ENCODE measurements at places on chromosomes 3 and 15.
A peak's percentile ranks its signal among the peaks of the same experiment; 100 is the strongest.

- DNase-seq: peak; percentile 43
These were observed 7.2 kb downstream of the CLCN2 start for GRCh38 chr3:184354121-184354728.

DNA sequence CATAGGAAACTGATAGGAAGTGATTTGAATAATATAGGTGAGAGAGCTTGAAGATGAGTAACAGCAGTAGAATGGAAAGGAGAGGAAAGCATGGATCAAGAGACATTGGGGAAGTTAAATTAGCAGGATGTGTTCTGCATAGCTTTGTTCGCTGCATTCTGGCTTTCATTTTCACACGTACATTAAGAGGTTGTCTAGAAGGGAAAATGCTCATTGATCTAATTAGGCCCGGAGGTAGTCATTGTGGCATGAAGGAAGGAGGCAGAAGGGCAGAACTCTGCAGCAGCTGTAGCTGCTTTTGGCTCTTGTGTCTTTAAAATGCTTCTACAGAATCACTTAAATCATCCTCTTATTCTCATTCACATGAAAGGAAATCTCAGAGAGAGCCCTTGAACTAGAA is 40.3 kb downstream of the KCNAB1 start:
- no peak for DNase-seq

DNA sequence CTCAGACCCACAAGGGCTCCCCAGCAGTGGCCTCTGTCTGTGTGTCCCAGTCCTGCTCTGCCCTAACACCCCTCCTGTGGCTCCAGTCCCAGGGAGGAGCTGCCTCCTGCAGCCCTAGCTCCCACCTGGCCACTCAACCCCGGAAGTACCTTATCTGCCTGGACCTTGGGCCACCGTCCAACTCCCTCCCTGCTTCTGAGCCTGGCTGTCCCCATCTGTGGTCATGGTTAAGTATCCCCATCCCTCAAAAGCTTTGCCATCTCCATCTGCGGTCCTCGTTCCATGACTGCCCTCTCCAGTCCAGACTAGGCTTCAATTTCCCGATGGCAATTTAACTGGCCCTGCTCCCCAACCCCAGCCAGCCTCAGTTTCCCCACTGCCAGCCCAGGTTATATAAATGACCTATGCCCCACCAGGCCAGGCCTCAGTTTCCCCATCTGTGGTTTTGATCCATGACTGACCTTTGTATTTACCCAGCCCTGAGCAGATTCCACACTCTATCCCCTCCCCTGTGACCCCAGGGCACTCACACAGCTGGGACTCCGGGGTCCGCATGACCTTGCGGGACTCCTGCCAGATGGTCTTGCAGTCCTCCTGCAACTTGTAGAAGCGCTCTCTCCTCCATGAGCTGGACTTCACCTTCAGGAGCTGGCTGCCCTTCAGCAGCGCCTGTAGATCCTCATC is 9.6 kb downstream of the PLCD1 start:
- no peak for DNase-seq

DNA sequence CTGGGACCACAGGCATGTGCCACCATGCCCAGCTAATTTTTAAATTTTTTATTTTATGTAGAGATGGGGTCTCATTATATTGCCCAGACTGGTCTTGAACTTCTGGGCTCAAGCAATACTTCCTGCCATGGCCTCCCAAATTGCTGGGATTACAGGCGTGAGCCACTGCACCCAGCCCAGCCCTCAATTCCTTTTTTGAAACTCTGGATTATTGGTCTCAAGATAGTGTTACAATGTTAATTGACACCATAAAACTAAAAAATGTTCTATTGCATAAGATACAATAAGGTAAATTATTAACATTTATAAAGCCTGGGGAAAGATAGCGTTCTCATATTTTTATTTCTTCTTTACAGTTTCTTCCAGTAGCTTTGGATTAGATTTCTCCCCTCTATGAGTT is 3.9 kb upstream of the NFKBIZ start:
- DNase-seq: no peak

- DNase-seq: no peak
These were observed 15.3 kb downstream of the B3GNT5 start for GRCh38 chr3:183268366-183268765.

DNA sequence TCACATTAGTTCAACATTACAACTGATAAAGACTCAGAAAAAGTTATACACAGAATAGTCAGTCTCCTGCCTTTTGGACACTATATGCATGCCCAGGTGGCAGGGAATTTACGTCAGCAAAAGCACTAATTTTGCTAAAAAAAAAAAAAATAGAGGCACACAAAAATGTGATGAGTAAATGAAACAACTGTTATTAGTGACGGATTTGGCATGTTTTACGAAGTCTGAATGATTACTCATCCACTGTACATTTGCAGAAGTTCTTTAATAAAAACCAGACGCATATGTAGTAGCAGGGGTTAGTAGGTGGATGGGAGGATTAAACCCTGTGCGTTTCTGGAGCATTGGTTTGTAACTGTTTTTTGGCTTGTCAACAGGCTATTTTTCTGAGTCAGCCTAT is 99.0 kb downstream of the MITF start:
- no peak for DNase-seq

DNA sequence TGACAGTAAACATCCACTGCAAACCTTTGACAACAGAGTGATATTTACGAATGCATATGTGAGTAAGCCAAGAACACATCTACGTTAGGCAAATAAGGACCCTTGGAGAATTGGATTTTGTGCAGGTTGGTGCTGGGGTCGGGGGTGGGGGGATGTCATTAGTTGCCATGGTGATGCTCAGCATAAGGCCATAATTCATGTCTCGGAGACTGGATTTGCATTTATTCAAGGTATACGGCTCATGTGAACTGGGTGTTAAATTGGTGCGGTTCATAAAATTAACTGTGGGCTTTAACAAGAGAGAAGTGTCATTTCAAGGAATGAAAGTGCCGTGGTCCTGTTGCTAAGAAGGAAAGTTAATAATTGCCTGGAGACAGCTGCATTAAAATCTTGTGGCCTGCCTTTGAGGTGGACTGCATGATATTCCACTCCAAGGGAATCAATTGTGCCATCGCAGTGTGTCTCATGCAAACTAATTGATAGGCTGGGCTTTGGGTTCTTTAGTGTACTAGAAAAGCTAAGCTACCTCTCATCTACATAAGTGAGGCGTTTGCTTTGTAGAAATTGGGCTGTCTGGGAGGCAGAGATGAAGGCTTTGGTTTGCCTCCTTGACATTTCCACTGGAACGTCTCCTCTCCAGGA is 228.9 kb upstream of the FEZF2 start:
- DNase-seq: no peak

GRCh38 chr3:109268181-109268580 is 48.1 kb downstream of the DPPA2 start:
- DNase-seq: no peak

DNA sequence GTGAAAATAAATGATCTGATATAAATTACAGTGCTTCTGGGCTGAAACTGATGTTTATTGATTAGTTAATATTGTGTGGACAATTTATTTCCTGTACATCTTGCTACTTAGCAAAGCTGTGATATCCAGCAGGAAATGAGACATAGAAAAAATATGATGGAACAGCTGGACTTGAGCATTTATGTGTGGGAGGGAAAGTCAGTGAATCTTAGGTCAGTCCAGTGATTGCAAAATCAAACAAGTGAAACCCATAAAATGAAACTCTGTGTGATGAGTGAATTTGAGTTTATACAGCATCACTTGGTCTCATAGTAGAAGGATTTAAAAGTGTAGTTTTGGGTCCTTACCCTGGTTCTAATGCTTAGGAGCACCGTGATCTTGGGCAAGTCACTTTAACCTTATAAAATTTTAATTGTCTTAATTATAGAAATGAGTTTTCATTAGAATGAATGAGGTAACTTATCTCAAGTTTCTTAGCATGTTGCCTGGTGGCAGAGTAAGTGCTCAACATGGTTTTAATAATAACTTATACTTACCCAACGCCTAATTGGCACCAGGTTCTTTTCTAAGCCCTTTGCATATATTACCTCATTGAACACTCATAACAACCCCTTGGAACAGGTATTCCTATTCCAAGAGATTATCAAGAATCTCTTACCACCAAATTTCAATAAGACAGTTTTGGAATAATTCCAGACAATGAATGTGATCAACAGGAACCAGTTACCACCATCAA is 194.6 kb downstream of the ADAMTSL3 start:
- DNase-seq: no peak

DNA sequence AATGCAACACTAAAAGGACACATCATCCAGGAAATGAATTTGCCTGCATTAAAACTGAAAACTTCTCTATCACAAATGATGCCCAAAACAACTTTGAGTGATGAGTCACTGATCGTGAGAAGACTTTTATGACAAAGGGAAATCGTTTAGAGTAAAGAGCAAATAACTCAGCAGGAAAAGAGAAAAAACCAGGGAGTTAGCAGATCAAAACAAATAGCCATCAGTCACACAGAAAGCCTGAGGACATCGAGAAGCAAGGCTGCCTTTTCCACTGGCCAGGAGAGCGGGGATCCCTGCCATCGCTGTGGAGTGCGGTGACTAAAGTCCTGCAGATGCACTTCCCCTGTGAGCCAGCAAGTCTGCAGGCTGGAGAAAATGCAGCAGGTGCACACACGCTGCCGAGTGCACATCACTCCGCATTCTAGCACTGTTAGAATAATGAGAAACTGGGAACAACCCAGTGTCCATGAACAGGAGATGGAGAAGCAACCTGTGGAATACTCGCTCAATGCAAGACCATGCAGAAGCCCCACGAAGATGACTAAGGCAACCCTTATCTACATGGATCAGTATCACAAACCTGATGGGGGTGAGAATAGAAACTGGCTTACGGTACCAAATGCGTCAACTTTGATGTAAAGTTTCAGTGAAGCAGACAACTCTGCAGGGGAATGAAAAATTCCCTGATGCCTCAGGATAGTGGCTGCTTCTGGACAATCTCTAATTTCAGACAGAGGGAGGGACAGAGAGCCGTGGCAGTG is 86.4 kb downstream of the NSMCE3 start:
- no peak for DNase-seq

GRCh38 chr3:73768524-73769308 is 144.0 kb upstream of the PDZRN3 start:
- no peak for DNase-seq

GRCh38 chr3:63228677-63229076 is 49.4 kb upstream of the SYNPR start:
- no peak for DNase-seq

GRCh38 chr3:126932188-126932931 is 50.6 kb upstream of the PLXNA1 start:
- DNase-seq: no peak

DNA sequence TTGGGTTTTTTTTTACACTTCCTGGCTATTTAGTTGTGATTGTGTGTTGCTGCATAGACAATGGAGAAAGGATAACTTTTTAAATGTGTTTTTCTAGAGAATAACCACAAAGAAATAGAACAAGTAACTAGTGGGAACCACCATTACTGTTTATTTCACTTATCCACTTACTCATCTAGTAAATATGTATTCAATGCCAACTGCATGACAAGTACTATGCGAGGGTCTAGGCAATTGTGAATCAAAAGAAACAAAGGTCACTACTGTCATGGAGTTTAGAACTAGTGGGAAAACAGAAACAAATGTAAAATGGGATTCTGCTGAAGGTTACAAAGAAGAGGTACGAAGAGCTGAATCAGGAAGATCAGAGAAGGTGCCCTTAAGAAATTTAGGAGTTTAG is 600.9 kb upstream of the ROBO2 start:
- no peak for DNase-seq

DNA sequence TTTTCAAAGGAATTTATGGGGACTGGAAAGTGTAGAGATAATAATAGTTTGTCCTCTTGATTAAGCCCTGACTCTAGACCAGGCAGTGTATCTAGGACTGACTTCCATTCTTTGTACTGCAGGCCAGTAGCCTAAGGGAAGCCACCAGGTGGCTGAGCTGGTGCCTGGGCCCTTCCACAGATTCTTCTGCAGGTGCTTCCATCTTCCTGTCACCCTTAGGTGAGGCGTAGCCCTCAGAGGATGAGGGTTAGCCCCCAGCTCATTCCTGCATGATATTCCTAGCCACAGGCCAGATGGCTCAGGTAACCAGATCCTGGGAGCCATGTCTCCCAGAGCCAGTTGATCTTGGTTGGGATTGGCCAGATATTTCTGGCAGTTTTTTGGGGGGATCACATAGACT is 169.0 kb upstream of the IL12A start:
- no peak for DNase-seq

DNA sequence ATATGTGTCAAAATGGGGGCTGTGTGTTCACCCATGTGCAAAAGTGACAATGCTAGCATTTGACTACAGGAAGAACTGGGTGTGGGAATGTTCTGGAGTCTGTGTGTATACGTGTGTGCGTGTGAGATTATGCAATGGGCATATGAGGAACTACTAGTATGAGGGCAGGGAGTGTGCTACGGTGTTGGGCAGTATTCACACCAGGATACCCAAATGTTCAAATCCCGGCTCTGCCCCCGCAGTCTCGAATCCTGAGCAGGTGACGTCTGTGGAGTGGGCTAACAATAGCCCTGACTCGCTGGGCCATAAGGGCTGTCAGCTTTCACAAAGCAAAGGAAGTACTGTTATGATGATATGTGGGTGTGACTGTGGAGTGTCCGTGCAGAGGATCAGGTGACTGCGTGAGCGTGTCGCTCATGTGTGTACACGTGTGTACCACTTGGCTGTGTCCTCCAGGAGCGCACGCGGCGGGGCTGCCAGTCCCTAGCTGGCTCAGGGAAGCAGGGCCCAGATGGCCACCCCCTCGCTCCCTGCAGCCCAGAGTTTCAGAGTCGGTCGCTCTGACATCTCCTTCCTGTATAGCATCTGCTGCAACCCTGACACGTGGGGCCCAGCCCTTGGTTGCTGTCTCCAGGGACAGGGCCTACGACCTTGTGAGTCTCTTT is 27.2 kb downstream of the IQSEC1 start:
- no peak for DNase-seq

DNA sequence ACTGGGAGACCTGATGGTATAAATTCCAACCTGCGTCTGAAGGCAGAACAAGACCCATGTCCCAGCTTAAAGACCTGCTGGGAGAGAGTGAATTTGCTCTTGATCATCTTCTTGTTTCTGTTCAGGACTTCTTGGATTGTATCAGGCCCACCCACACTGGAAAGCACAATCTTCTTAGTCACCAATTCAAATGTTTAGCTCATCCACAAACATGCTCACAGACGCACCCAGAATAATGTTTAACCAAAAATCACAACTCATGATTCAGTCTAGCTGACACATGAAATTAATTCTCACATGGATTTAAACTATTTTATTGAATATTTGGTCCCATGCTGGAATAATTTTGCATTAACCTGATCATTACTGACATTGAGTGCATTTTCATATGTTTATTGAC is 37.8 kb upstream of the GOLGA6L2 start:
- no peak for DNase-seq
